ENCODE measurements at places on chromosomes 12 and 14.

DNA sequence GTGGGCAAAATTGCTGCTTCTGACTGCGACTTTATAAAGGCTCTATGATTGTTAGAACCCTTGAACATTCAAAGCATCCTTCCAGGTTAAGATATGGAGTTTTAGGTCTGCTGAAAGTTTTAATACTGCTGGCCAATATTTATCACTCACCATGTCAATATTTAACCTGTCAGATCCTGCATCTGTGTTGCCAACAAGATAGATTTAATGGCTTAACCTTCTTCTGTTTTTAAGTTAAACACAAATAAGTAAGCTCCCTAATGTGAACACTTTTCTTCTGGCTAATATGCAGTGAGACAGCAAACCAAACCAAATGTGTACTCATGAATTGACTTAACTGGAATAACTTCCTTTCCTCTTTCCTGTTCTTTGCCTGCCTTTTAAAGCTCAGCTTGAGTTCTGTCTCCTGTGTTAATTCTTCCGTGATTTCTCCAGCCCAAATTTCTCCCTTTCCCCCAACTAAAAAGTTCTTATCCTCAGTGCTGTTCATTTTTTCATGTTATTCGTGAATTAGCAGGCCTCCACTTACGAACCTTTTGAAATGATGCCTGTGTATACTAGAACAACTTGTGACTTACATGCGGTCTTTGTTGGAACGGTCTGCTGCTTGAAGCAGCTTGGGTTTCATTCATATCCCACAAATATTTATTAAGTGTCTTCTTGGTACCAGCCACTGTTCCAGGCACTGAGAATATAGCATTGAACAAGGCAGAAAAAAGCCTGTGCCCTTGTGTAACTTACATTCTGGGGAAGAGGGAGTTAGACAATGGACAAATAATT is 9.1 kb downstream of the FBXW8 start:
- DNase-seq, result no peak

DNA sequence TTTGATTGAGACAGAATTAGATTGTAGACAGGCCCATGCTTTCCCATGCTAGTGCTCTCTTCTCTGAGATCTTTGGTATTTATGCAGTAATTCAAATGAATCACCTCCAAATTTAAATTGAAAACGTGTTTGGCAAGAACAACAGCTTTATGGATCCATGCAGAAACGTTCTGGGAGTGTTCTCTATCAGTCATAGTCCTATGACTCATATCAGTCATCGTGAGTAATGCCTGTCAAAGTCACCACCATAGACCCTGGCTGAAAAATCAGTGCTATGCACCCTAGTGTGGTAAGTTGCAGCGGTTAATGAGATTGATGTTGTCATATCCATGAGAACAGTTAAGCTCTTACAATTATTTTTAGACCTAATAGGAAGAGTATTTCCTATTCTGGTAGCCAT is 90.1 kb upstream of the FOXG1 start:
- DNase-seq, result no peak

DNA sequence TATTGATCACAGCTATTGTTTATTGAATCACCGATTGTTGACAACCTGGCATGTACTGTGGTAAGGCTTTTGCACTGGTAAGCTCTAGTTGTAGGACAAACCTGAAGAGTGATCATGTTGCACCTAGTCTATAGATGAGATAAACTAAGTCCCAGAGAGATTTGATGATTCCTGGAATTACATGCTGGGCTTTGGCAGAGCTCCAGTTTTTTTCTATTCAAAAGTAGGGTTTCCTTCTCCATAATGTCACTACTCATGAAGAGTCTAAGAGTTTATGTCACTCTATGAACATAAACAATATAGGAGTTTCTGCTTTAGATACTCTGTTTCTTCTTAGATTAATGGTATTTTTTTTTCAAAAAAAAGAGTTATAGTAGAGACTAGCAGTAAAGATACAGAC is 72.0 kb downstream of the BMP4 start:
- DNase-seq, result no peak

DNA sequence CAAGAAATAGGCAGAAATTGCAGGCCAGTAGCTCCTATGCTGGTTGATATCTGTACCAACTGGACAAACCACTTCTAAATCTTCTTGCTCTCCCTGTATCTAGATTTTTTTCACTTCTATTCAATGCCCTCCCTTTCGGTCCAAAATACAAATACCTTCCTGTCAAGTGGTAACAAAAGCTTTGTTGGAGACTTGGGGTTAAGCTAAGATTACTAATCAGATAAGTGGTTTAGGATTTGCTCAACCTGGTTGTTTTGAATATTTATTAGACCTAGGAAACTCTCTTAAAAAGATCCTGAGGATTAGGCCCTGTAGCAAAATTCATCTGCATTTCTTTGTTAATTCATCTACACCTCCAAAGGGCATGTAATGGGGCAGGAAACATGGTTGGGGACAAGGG is 410.1 kb downstream of the NAV3 start:
- no peak for DNase-seq

DNA sequence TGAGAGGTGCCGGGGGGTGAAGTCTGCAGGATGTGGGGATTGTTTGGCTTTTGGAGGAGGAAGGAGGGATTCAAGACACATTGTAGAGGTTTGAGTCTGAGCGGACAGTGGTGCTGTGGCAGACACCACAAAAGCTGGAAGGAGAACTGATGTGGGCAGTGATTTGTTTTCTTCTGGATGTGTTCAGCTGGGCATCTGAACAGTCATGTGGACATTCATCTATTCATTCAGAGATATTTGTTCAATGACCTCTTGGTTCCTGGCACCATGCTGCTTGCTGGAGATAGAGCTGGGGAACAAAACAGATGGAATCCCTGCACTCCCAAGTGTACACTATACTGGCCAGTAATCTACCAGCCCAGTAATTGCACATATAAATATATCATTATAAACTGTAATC is 64.0 kb downstream of the PTPN11 start:
- no peak for DNase-seq

GRCh38 chr14:103122585-103122946 is 695 bp upstream of the TNFAIP2 start:
- DNase-seq, result no peak

- no peak for DNase-seq
These were observed 46.2 kb downstream of the KDM2B start for GRCh38 chr12:121534495-121535148.

DNA sequence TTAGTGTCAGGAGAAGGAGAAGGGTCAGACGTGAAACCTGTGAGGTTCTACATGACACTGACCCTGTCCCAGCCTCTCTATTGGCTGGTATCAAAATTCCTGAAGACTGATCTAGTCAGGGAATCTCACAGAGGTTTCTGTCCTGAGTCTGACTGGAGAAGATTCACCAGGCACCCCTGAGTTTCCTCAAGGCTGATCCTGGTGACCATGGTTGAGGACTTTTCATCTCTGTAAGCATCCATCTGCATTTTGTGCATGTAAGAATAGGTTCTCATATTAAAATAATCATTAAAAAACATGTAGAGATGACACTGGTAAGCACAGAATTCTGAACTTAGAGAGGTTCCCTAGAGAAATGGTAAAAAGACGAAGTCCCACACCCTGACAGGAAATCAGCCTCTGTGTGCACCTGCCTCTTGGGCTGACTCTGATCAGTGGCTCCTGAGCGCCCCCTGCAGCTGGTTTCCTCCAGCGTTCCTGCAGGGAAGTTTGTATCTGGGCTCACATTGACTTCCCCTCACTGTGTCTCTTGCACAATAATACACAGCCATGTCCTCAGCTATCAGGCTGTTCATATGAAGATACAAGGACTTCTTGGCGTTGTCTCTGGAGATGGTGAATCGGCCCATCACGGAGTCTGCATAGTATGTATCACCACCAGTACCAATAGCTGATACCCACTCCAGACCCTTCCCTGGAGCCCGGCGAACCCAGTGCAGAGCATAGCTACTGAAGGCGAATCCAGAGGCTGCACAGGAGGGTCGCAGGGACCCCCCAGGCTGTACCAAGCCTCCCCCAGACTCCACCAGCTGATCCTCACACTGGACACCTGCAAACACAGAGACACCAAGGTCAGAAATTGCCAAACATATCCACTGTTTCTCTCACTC is 991.9 kb downstream of the TMEM121 start:
- no peak for DNase-seq

- no peak for DNase-seq
These were observed 1041.8 kb downstream of the VRK1 start for GRCh38 chr14:97838986-97839385.

DNA sequence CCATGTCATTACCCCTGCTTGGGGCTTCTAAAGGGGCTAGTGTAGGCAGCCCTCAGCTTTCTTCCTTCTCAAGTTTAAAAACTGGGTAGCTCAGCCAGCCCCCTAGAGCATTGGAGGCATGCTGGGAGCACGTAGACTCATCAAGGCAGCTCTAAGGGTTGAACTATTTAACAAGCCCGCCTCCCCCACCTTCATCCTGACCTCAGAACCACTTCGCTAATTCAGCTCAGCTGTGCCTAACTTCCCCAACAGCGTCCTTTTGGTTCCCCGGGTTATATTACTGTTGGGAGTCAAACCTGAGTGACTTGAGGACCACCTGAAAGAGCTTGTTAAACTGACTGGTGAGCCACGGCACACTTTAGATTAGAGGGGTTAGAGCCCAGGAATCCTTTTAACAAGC is 30.1 kb downstream of the MAX start:
- no peak for DNase-seq

GRCh38 chr14:93133464-93133863 is 17.7 kb upstream of the ITPK1 start:
- DNase-seq, result no peak

GRCh38 chr12:16606117-16606200 is at the start of gene LMO3:
LMO3 (minus strand) TSS chr12:16606162; CDS start chr12:16600860, 5,302 bp downstream.
- no peak for DNase-seq

DNA sequence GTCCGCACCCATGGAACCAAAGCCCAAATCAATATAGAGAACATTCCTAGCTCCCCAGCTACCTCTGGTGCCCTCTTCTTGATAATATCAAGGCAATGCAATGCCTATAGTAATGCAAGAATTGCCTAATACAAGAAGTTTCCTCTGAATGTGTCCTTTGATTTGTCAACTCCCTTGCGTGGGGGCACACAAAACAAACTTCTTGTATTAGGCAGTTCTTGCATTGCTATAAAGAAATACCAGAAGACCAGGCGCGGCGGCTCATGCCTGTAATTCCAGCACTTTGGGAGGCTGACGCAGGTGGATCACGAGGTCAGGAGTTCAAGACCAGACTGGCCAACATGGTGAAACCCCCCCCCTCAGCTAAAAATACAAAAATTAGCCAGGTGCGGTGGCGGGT is 10.4 kb upstream of the ITPK1 start:
- DNase-seq, result no peak

DNA sequence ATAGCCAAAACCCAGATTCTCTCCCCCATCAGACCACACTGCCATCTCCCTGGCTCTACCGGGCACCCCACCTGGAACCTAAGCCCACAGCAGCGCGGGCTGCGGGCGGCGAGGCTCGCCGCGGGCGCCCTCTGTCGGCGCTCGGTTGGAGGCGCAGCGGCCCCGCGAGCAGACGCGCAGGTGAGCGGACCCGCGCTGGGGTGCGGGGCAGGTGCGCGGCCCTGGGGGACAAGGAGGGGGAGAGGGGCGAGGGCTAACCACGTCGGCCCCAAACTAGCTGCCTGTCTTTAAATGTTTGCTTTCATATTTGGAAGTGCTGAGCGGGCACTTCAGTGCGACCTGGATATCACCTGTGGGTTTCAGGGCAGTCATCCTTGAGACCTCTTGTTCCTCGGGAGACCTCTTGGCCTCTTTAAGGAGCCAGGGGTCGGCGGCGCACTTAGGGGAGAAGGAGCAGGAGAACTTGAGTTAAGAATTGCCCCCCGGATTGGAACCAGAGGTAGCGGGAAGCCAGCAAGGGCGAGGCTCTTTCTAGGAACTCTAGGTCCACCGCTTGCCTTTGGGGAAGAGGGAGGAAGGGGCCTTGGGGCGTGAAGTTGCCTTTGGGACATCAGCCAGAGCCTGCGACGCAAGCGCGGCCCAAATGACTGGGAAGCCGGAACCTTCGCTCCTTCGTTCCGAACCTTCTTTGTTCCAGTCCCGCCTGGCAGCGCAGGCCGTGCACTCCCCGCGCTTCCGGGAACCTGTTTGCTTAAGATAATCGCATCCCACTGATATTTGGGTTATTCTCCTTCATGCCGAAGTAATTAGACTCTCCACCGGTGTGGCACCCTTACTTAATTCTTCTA is 78.7 kb downstream of the NEDD1 start:
- DNase-seq, result peak; percentile 33

- no peak for DNase-seq
These were observed 6.6 kb downstream of the CLEC1B start for GRCh38 chr12:9992296-9992695.

GRCh38 chr14:35883677-35884293 is 57.6 kb downstream of the BRMS1L start:
- peak; percentile 12 for DNase-seq

Data from GM18507 (cell line).